Cardiac muscle cell (in vitro differentiated cells and primary cell): ENCODE measurements at places on chromosomes 6 and 20. TPM values are rescaled to one million over a fixed set of nuclear protein-coding genes. Genes with fewer than 3 reads are reported as not detected.

PBOV1 gene
- total RNA-seq: not detected in 2 replicates

DNA sequence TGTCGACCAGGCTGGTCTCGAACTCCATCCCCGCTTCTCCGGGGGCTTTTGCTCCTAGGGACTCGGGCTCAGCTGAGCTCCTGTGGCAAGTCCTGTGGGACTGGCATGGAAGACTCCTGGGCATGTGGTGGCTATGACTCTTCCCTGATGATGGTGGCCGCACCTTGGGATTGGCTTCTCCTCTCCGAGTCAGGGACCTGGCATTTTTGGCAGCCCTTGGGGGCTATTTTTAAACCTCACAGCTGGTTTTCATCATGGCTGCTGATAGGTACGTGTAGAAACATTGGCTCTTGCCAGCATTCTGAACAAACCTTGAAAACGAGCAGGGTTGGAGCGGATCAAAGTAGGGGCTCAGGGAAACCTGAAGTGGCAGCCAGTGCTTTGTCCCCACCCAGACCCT is 54.1 kb downstream of the RBM38 start:
- peaks cover 5% of the 10 kb centered on the region for H3K36me3 ChIP-seq
- H3K27me3 ChIP-seq: no peaks in the 10 kb centered on the region
- H3K4me1 ChIP-seq: peaks cover 63% of the 10 kb centered on the region
- no peak overlapping the region for H3K4me3 ChIP-seq
- peak; percentile 78 for DNase-seq
- peak overlapping the region; percentile 100 for H3K27ac ChIP-seq

CYP39A1 gene
- total RNA-seq: 4.3 and 5.2 TPM in 2 replicates

DNA sequence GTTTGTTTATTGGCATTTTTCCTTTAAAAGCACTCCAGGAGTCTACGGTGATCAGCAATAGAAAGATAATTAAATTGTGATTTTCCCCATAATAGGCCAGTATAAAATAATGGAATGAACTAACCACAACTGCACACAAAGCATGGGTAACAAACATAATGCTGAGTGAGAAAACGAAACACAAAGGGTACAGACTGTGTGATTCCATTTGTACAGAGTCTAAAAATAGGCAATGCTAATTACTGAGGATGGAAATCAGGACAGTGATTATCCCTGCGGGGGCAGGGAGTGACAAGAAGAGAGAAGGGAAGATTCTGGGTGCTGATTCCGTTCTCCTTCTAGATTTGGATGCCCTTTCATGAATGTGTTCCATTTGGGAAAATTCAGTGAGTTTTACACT is 478.1 kb downstream of the PREX1 start:
- H3K4me3 ChIP-seq: no peak overlapping the region
- no peak for DNase-seq
- H3K36me3 ChIP-seq: no peaks in the 10 kb centered on the region
- no peak overlapping the region for H3K27ac ChIP-seq

- no peak overlapping the region for H3K27ac ChIP-seq
- no peaks in the 10 kb centered on the region for H3K27me3 ChIP-seq
- H3K36me3 ChIP-seq: no peaks in the 10 kb centered on the region
These were observed 227.3 kb downstream of the PREX1 start for GRCh38 chr20:48600470-48600945.

GRCh38 chr6:14665827-14666724 is 548.5 kb downstream of the CD83 start:
- H3K4me3 ChIP-seq: no peak overlapping the region
- peak; percentile 42 for DNase-seq
- H3K4me1 ChIP-seq: peaks cover 14% of the 10 kb centered on the region
- no peak overlapping the region for H3K27ac ChIP-seq
- no peaks in the 10 kb centered on the region for H3K36me3 ChIP-seq

- H3K36me3 ChIP-seq: no peaks in the 10 kb centered on the region
- no peaks in the 10 kb centered on the region for H3K4me1 ChIP-seq
- peak; percentile 66 for DNase-seq
- no peaks in the 10 kb centered on the region for H3K27me3 ChIP-seq
These were observed 4.3 kb downstream of the MICA start for GRCh38 chr6:31407699-31408098.

DNA sequence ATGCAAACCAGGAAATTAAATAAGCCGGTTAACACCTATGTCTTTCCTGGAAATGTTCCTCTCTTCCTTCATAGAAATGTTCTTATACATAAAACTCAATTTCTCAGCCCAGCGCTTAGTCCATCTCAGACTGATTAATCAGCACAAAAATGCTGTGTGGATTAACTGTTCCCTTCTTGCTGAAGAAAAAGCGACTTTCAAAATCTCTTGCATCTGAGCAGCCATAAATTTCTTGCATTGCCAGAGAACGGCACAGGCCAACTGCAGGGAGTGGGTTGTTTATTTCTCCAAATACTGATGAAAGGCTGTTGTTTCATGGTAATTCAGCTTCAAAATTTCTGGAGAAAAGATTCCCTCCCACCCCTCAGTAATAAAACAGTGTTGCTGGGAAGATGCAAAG is 517.6 kb downstream of the BTBD3 start:
- H3K27me3 ChIP-seq: no peaks in the 10 kb centered on the region
- no peak overlapping the region for H3K4me3 ChIP-seq

DNA sequence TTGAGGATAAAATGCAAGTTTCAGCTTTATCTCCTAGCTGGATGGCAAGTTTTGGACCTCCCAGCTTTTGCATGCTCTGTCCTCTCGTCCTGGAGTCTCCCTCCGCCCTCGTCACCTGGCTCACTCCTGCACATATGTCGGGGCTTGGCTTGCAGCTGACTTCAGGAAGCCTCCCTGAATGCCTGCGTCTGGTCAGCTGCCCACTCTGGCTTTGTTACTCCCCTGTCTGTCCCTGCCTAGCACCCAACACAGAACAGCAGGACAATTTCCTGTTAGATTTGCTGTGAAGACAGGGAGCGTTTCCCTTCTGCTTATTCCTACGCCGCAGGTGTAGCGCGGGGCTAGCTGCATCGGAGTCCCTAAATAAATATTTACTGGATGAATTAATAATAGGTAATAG is 5.4 kb downstream of the JPH2 start:
- no peaks in the 10 kb centered on the region for H3K27me3 ChIP-seq
- H3K4me3 ChIP-seq: peak overlapping the region; percentile 26
- DNase-seq: no peak
- peaks cover 67% of the 10 kb centered on the region for H3K4me1 ChIP-seq
- no peaks in the 10 kb centered on the region for H3K36me3 ChIP-seq
- peak overlapping the region; percentile 99 for H3K27ac ChIP-seq

DNA sequence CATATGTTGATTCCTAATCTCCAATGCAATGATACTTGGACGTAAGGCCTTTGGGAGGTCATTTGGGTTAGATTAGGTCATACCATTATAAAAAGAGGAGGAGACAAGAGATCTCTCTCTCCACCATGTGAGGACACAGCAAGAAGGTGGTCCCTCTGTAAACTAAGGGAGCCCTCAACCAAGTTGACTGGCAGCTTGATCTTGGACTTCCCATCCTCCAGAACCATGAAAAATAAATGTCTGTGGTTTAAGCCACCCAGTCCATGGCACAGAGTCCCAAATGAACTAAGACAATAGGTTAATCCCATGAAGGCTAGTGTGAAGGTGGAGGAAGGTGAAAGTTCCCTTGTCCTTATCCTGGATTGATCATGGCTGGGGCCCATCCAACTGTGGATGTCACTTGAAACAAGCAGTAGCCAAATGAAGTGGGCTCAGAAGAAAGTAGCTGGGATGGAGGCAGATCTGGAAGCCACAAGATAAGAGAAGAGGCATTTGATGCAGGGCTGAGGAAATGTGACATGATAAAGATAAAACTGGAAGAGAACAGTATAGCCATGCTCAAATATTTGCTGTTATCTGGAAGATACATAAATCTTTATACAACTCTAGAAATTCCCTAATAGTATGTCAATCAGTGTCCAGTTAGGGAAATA is 99.9 kb downstream of the BANF2 start:
- no peaks in the 10 kb centered on the region for H3K27me3 ChIP-seq
- DNase-seq: no peak
- H3K36me3 ChIP-seq: no peaks in the 10 kb centered on the region
- H3K4me3 ChIP-seq: no peak overlapping the region
- H3K4me1 ChIP-seq: no peaks in the 10 kb centered on the region

DNA sequence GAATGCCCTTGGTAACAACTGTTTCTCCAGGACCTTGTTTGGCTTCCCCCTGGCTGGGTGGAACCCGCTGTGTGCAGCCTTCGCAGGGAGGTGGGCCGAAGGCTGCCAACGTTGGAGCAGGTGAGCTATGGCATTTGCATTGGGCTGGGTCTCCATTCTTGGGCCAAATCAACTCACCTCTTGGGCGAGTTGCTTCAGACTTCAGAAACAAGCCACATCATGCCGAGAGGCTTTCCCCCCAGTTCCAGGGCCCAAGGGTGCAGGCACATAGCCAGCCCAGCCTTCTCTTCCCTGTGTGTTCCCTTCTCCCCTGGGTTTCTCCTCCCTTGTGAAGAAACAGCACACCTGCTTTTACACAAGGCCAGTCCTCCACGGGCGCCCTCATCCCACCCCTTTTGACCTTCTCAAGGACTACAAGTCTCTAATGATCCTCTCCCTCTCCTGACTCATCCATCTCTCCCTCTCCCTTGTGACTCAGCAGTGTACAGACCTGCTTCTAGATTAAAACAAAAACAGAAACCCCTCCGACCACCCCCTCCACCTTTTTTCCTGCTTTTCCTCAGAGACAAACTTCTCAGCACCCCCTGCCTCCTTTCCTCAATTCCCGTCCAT is 41.6 kb downstream of the FAM209B start:
- peak; percentile 4 for DNase-seq
- H3K27me3 ChIP-seq: no peaks in the 10 kb centered on the region
- H3K27ac ChIP-seq: no peak overlapping the region
- no peaks in the 10 kb centered on the region for H3K4me1 ChIP-seq

- H3K27ac ChIP-seq: no peak overlapping the region
- H3K4me3 ChIP-seq: no peak overlapping the region
- no peak for DNase-seq
- no peaks in the 10 kb centered on the region for H3K27me3 ChIP-seq
- H3K36me3 ChIP-seq: no peaks in the 10 kb centered on the region
These were observed 393.1 kb downstream of the SMOC2 start for GRCh38 chr6:168834042-168834587.

GRCh38 chr20:47196091-47197081 is 160.1 kb downstream of the ZMYND8 start:
- H3K27me3 ChIP-seq: no peaks in the 10 kb centered on the region
- no peaks in the 10 kb centered on the region for H3K4me1 ChIP-seq
- no peak overlapping the region for H3K27ac ChIP-seq
- no peaks in the 10 kb centered on the region for H3K36me3 ChIP-seq
- DNase-seq: peak; percentile 82

GRCh38 chr20:53718142-53719021 is 124.7 kb upstream of the ZNF217 start:
- DNase-seq: no peak
- no peaks in the 10 kb centered on the region for H3K27me3 ChIP-seq
- H3K4me1 ChIP-seq: no peaks in the 10 kb centered on the region
- no peaks in the 10 kb centered on the region for H3K36me3 ChIP-seq
- no peak overlapping the region for H3K4me3 ChIP-seq

- H3K27ac ChIP-seq: no peak overlapping the region
- H3K36me3 ChIP-seq: no peaks in the 10 kb centered on the region
- no peak for DNase-seq
- H3K27me3 ChIP-seq: no peaks in the 10 kb centered on the region
- no peaks in the 10 kb centered on the region for H3K4me1 ChIP-seq
These were observed 65.0 kb downstream of the KIZ start for GRCh38 chr20:21190869-21191268.

- H3K36me3 ChIP-seq: no peaks in the 10 kb centered on the region
- DNase-seq: no peak
- no peak overlapping the region for H3K4me3 ChIP-seq
- H3K4me1 ChIP-seq: no peaks in the 10 kb centered on the region
- H3K27ac ChIP-seq: no peak overlapping the region
- no peaks in the 10 kb centered on the region for H3K27me3 ChIP-seq
These were observed 41.2 kb upstream of the POLR1H start for GRCh38 chr6:30019819-30020218.

- H3K4me3 ChIP-seq: no peak overlapping the region
- no peaks in the 10 kb centered on the region for H3K36me3 ChIP-seq
- H3K27ac ChIP-seq: no peak overlapping the region
- DNase-seq: peak; percentile 44
- peaks cover 25% of the 10 kb centered on the region for H3K4me1 ChIP-seq
- H3K27me3 ChIP-seq: no peaks in the 10 kb centered on the region
These were observed 5.6 kb upstream of the KLHL31 start for GRCh38 chr6:53671111-53671510.

SIRPB1 gene
- not detected in 2 replicates for total RNA-seq

DNA sequence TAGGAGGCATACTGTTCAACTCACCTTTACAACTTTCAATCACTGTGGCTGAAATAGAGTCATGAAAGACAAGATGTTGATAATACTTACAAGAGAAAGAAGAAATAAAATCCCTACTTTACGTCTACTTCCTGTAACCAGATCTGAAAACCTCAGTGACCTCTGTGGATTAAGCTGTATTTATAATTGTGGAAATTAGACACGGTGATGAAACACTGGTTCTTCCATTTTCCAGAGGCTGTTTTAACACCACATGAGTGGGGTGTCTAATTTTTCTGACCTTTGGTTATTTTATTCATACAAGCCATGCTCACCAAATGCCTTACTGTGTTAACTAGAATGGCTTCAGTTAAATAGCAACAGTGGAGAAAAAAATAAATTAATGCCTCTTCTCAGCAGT is 58.5 kb upstream of the HIVEP1 start:
- H3K27me3 ChIP-seq: no peaks in the 10 kb centered on the region
- H3K27ac ChIP-seq: no peak overlapping the region
- no peak overlapping the region for H3K4me3 ChIP-seq
- no peak for DNase-seq
- no peaks in the 10 kb centered on the region for H3K4me1 ChIP-seq

DNA sequence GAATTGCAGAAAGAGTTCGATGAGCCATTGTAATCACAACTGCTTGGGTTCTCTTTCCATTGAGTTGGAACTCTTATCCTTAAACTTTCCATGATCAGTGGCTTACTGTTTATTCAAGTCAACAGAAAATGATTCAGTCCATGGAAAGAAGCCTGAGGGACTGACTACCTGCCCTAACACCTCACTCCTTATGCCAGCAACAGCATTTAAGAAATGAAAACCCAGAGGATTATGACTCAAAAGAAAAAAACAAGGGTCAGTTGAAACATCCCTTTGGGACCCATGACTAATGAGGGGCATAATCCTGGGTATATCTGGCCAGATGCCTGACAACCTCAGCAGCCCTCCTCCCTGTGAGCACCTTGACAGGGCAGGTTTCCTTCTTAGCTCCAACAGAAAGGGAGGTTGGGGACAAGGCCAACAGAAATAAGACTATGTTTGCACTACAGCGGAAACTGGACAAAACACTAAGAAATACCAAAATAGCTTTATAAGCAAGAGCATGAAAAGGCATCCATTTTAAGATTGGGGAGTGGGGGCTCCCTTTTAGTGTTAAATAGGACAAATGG is 106.7 kb downstream of the MAP3K5 start:
- H3K4me1 ChIP-seq: no peaks in the 10 kb centered on the region
- no peak overlapping the region for H3K4me3 ChIP-seq

GRCh38 chr20:39878809-39879208 is 810.2 kb downstream of the MAFB start:
- H3K27me3 ChIP-seq: no peaks in the 10 kb centered on the region
- H3K4me3 ChIP-seq: no peak overlapping the region
- H3K27ac ChIP-seq: peak overlapping the region; percentile 6
- peaks cover 36% of the 10 kb centered on the region for H3K4me1 ChIP-seq
- no peak for DNase-seq
